IMR-90 (cell line): ENCODE measurements at places on chromosomes 6 and 20. TPM values are rescaled to one million over a fixed set of nuclear protein-coding genes. Genes with fewer than 3 reads are reported as not detected.
A peak's percentile ranks its signal among the peaks of the same experiment; 100 is the strongest.

DNA sequence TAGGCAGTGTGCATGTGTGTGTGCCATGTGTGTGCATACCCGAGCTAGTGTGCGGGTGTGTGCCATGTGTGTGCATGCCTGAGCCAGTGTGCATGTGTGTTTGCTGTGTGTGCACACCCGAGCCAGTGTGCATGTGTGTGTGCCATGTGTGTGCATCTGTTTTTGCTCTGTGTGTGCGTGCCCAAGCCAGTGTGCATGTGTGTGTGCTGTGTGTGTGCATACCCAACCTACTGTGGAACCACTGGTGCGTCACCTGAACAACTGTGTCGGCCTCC lies 5.7 kb downstream of the RBBP8NL start:
- no peak for DNase-seq

- no peak for DNase-seq
Observed at GRCh38 chr6:136639702-136640101, 89.5 kb upstream of the MAP7 start.

SRF gene
- polyA plus RNA-seq = 56.3 and 69.1 TPM in 2 replicates

DNA sequence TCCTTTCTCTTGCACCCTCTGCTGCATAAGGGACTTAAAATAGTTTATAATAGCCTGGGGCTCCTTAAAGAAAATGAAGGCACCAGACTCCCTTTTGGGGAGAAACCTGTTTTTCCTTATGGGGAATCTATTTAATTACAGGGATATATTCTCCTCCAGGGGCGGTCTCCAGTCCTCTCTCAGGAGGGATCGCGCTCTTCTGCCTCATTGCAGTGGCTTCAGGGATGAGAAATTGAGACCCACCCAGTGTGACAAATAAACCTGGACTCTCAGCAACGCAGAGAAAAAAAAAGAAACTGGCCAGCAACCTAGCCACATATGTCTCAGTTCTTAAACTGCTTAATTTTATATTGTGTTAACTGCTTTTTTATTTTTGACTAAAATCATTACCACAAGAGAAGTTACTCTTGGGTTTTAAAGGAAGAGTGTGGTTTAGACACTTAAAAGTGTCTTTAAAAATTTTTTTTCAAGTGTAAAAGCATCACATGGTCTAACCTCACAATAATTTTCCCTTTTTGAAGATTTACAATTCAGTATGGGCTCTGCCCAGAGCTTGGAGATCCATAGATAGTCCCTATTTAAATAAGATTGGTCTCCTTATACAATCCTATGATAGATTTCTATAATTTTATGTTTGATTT lies 11.7 kb upstream of the GOPC start:
- DNase-seq = no peak

GRCh38 chr6:49979584-49979983 lies 10.2 kb upstream of the DEFB113 start:
- no peak for DNase-seq

PRL gene
- polyA plus RNA-seq = not detected in 2 replicates

- DNase-seq = no peak
Observed at GRCh38 chr20:32484225-32484957, 100.7 kb downstream of the NOL4L start.

GGTLC1 gene
- not detected in 2 replicates for polyA plus RNA-seq

DNA sequence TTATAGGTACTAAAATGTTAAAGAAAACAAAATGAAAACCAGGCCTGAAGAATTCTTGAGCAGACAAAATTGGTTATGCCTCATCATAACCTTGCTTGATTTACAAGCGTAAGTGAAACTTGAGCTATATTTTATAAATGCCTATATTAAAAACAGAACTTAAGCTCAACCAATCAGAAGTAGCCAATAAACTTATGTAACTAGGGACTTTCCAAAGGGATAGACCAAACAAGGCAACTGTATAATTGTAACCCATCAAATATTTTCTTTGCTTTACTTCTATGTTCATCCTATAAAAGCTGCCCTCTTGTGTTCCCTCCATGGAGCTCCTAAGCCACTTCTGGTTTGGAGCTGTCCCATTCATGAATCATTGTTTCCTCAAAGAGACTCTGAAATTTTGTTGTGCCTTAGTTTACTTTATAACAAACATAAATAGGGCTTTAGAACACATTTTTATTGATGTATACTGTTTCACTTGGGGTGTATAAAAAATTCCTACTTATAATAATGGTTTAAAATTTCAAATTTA lies 101.6 kb upstream of the CARMIL1 start:
- no peak for DNase-seq

HNF4A gene
- not detected in 2 replicates for polyA plus RNA-seq

GRCh38 chr6:159646733-159647132 lies 46.3 kb downstream of the SOD2 start:
- peak; percentile 55 for DNase-seq

C20orf202 gene
- not detected in 2 replicates for polyA plus RNA-seq

GRCh38 chr6:129163551-129163950 lies 280.6 kb downstream of the LAMA2 start:
- no peak for DNase-seq

GRCh38 chr6:151690303-151690702 lies 117.2 kb upstream of the ESR1 start:
- DNase-seq = no peak

MAN1A1 gene
- polyA plus RNA-seq = 4.6 and 6.4 TPM in 2 replicates

GRCh38 chr20:50734730-50735679 lies 3.6 kb downstream of the PARD6B start:
- no peak for DNase-seq

- no peak for DNase-seq
Observed at GRCh38 chr6:40733290-40733689, 146.1 kb upstream of the LRFN2 start.

TDRD6 gene
- not detected in 2 replicates for polyA plus RNA-seq

- DNase-seq = no peak
Observed at GRCh38 chr20:21920211-21920610, 214.7 kb downstream of the PAX1 start.

GRCh38 chr6:125843593-125843992 lies 52.8 kb downstream of the NCOA7 start:
- no peak for DNase-seq

- peak; percentile 39 for DNase-seq
Observed at GRCh38 chr20:48294196-48294595, 508.9 kb upstream of the SULF2 start.

- no peak for DNase-seq
Observed at GRCh38 chr6:69976591-69977090, 110.3 kb downstream of the COL19A1 start.

- DNase-seq = no peak
Observed at GRCh38 chr6:143973097-143973966, 34.7 kb downstream of the PLAGL1 start.

GRCh38 chr20:33868595-33868994 lies 57.4 kb downstream of the CHMP4B start:
- DNase-seq = no peak

FILIP1 gene
- 0.03 TPM in 1 of 2 replicates, not detected in the other for polyA plus RNA-seq

TGM3 gene
- polyA plus RNA-seq = not detected in 2 replicates

GRCh38 chr6:108164815-108165706 lies 761 bp upstream of the NR2E1 start:
- DNase-seq = no peak

ADGRF5 gene
- polyA plus RNA-seq = not detected in 2 replicates

DNA sequence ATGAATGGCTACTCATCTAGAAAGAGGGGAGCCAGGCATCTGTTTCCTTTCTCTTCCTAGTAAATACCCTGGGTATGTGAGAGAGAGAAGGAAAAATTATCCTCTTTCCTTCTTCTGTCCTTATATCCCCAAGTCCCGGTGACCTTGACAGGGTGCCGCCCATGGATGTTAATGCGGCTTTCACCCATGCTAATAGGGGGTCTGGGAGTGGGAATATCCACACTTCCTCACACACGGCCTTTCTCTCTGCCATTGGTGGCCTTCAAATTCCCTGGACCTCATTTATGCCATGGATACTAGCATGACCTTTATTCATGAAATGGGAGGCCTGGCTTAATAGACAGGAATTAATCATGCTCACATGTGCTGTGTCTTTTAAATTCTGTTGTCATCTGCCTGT lies 159.0 kb upstream of the NOX3 start:
- DNase-seq = no peak

- no peak for DNase-seq
Observed at GRCh38 chr20:41278936-41279335, 38.6 kb downstream of the ZHX3 start.

HLA-DOA gene
- not detected in 2 replicates for polyA plus RNA-seq

- no peak for DNase-seq
Observed at GRCh38 chr6:125793863-125794262, 3.1 kb downstream of the NCOA7 start.

- no peak for DNase-seq
Observed at GRCh38 chr6:158293122-158293521, 19.1 kb upstream of the TULP4 start.

CNR1 gene
- not detected in 2 replicates for polyA plus RNA-seq

- DNase-seq = no peak
Observed at GRCh38 chr6:32603888-32604287, 14.2 kb upstream of the HLA-DRB1 start.

DNA sequence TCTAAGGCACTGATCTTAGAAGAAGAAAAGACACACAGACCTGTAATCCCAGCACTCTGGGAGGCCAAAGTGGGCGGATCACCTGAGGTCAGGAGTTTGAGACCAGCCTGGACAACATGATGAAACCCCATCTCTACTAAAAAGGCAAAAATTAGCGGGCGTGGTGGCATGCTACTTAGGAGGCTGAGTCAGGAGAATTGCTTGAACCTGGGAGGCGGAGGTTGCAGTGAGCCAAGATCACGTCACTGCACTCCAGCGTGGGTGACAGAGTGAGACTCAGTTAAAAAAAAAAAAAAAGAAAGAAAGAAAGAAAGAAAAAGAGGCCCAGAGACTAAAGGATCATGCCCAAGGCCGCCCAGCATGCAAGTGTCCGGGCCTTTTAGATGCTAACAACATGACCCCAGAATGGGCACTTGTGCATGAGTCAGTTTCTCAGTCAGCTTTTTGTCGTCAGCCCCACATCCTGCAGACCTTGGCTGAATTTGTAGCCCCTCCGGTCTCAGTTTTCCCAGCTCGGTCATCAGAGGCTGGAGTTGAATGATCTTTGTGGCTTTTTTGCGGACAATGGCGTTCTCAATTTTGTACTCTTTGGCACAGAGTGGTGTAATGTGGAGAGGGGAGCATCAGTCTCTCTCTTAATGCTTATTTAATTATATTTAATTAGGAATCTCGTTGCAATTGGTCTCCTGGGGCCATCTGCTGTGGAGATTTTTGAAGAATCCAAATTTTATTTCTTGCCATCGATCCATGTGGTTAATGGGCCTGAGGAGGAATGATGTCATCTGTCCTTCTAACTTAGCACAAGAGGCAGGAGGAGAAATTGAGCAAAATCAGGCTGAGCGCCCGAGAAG lies 30.6 kb upstream of the APCDD1L start:
- DNase-seq = no peak

GRCh38 chr20:18092890-18093289 lies 35.2 kb upstream of the OVOL2 start:
- DNase-seq = no peak

- no peak for DNase-seq
Observed at GRCh38 chr6:3422435-3423070, 34.3 kb downstream of the SLC22A23 start.

DNA sequence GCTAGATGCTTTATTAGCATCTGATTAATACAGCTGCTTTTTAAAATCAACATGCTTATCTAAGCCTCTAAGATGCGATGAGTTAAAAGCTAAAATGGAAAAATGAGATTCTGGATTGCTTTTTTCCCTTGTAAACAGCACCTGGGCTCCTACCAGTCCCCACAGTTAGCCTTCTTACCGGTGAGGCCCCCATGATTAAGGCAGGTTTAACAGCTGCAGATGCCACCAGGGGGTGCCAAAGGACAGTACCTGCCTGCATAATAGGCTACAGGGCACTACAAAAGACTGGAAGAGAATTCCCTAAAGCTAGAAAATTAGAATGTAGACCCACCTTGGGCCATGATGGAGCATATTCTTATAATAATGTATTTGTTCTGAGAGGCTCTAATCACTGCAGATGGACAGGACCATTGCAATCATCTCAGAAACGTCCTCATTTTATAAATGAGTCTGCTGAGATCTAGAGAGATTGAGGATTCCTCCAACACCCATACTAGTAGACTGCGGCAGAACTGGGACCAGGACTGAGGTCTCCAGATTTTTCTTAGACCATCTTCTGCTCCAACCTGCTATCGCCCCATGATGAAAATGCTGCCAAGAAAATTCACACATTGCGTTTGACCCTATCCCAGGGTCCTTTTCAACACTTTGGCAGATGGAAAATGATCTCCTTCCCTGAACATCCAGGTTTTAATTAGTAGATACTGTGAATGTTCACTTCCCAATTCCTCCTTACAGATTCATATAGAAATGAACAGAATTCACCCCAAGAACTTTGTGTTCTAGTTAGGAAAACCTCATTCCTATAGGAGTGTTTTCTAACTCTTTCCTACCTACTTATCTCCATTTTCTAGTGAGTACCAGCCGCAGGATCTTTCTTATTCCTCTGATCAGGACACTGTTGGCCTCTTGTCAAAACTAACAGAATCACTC lies 148.8 kb downstream of the RPS12 start:
- peak; percentile 77 for DNase-seq

- peak; percentile 36 for DNase-seq
Observed at GRCh38 chr6:144931172-144932035, 646.3 kb downstream of the UTRN start.

DNA sequence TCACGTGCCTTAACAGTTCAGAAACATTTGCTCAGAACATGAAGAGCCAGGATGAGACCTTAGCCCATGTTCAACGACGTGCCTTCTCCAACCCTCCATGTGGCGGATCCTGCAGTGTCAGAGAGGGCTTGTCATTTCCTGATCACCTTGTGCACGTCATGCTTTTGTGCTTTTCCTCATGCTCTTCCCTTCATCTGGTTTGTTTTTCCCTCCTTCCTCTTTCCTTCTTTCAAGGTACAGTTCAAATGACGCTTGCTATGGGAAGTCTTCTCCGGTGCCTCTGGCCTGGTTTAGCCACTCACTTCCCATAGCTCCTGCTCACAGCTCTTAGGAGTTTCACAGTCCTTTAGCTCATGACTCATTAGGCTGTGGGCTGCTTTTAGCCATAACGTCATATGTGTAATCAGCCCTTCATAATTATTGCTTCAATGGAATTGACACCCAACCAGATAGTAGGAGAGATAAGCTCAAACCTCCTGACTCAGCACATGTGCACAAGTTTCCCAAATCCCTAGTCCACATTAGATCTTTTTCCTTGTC lies 102.7 kb upstream of the CNKSR3 start:
- DNase-seq = peak; percentile 79

DNA sequence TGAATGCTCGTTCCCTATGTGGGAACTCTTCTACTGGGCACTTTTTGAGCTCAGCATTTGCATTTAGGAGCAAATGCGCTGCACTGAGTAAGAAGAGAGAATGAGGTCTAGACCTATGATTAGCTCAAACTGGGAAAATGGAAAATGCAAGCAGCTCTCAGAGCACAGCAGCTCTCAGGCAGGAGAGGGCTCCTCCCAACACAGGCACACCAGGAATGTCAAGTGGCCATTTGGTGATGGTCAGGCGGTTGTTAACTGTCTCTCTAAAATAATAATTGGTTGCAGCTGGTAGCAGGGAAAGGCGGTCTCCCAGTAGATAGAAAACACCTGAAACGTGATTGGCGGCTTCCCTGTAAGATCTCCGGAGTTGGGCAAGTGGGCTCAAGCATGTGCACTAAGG lies 162.0 kb upstream of the ECI2 start:
- no peak for DNase-seq
